ENCODE measurements at places on chromosomes 12 and 14. TPM values are rescaled to one million over a fixed set of nuclear protein-coding genes. Genes with fewer than 3 reads are reported as not detected.

The EMP1 gene
- total RNA-seq: 75.6 TPM

DNA sequence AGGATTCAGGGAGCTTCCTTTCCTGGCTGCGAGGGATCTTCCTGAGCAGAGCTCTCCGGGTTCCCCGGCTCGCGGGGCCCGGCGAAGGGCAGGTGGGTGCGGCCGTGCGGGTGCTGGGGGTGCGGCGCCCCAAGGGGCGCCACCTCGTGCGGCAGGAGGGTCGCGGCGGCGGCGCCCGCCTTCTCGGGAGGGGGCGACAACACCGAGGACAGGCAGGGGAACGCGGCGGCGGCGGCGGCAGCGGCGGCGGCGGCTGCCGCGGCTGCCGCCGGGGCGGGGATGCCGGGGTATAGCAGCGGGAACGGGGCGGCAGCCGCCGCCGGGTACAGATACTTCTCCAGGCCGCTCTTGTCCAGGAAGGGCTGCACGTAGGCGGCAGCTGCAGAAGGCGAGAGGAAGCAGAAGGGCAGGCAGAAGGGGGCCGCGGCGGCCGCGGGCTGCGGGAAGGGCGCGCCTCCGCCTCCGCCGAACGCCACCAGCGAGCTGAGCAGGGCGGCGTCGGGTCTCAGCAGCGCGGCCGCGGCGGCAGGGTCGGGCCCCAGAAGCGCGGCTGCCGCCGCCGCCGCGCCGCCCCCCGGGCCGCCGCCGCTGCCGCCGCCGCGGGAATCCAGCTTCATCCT lies 2.7 kb downstream of the BHLHE41 start:
- DNase-seq: no peak

DNA sequence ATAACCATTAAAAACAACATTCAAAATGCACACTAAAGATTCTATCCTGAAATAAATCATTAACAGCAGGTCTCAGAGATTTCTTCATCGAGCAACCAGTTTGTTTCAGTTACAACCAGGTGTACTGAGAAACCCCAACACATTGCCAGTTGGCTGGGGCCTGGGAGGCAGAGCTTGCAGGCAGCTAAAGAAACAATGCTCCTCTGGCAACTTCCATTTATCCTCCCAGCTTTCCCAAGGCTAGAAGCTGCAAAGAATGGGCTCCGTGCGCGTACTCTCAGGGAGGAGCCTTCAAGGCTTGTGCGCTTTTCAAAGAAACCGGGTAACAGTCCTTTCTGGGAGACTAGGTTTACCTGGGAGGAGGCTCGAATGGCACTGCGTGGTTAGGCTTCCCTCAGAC lies 181.6 kb downstream of the MSRB3 start:
- no peak for DNase-seq

DNA sequence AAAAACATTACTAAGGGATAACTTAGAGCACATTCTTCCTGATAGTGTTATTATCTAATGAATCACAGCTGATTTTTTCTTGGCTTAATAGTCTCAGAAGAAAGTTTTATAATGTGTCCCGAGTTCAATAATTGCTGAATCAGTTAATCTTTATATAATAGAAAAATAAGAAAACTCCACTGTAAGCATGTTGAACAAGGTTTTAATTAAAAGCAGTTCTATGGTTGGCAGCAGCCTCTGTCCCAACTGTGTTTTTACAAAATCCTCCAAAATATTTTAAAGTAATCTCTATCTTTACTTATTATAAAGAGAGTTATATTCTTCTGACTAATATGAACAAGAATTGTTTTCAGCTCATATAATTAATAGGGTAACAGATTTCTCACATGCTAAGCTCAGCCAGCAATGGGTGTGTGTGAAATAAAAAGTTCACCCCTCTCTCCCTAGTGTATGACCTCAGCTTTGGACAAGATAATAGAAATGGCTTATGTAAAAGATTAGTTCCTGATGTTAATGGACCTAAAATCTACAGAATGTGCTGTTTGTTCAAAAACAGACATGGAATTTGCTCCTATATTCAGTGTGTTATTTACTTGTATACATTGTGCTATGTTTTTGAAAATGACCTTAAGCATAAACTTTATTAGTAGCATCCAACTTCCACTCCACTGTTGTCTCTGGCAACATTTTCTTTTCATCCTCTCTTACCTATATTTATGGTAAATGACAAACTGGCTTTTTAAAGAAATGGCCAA lies 67.1 kb upstream of the DCN start:
- peak; percentile 52 for DNase-seq

- DNase-seq: peak; percentile 85
Observed at GRCh38 chr14:75295061-75295461, 16.4 kb downstream of the FOS start.

DNA sequence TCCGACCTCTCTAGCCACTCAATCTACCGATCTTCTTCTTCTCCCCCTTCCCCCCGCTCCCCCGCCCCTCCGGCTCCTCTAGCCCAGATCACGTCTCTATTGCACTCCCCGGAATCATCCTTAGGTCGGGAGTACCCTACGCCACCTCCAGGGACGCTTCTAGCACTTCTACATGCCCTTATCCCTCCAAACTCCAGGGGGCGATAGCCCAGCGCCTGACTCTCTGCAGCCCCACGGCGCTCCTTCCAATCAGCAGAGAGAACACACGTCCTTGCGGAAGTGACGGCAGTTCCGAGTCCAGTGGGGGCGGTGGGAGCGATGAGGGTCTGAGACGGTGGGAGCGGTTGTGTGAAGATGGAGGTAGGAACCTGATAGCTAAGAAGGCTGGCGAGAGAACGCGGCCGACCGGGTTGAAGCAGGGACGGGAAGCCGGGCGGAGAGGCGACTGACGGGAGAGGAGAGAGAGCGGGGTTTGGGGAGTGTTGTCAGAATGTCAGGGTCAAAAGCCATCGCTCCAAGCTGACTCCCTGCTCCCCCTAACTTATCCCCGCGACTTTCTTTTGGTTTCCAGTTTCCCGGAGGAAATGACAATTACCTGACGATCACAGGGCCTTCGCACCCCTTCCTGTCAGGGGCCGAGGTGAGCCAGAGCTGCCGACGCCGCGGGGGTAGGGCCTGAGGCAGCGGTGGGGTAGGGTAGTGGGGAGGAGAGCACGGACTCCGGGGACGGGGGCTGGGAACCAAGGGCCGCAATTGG lies at the start of the genes RAB2B and TOX4:
RAB2B (minus strand) TSS at position 35 of the 757 bp plus-strand sequence. CDS start 87 bp downstream, outside the sequence.
TOX4 (plus strand) TSS at position 271 of the 757 bp plus-strand sequence; CDS start at position 355, 84 bp downstream.
- DNase-seq: peak; percentile 99

GRCh38 chr12:131012279-131013069 lies 58.8 kb downstream of the ADGRD1 start:
- DNase-seq: peak; percentile 19

GRCh38 chr12:9742661-9743060 lies 9.8 kb upstream of the CLECL1 start:
- no peak for DNase-seq

The SGPP1 gene
- 27.4 TPM for total RNA-seq

The BCL11B gene
- not detected for total RNA-seq

DNA sequence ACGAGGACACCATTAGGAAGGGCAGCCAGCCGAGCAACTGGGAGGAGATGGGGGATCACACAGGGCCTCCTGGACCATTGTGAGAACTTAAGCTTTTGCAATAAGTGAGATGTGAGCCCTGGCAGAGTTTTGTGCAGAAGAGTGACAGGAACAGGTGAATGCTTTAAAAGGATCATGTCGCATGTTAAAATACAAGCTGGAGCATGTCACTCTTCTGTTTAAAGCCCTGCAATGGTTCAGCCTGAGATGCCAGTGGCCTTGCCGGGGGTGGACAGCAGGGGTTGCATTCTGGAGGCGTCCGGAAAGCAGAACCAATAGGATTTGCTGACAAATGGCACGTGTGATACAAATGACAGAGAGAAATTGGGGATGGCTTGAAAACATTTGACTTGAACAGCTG lies 137.5 kb upstream of the RFLNA start:
- DNase-seq: no peak

- DNase-seq: peak; percentile 64
Observed at GRCh38 chr14:53368711-53369201, 215.6 kb upstream of the DDHD1 start.

The COX8C gene
- total RNA-seq: not detected

DNA sequence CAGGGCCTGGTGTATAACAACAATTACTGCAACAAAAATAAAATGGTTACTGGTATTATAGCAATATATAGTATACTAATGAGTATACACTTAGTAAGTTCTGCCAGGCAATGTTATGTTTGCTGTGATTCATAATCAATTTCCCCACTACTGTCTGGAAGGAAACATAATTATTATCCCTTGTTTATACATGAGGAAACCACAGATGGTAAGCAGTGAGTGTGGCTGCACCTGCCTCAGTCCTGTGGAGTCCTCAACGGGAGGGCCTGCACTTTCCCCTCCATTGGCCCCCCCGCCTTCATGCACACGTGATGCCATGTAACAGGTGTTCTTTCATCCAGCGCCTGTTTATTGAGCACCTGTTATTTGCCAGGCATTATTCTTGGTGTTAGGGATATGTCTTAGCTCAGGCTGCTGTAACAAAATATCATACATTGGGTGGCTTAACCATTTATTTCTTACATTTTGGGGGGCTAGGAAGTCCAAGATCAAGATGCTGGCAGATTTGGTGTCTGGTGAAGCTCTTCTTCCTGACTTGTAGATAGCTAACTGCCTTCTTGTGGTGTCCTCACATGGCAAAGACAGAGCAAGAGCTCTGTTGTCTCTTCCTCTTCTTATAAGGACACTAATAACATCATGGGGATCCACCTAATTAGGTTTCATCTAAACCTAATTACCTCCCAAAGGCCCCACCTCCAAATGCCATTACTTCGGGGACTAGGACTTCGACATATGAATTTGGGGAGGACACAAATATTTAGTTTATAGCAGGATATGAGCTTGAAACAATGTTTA lies 59.5 kb upstream of the CHGA start:
- DNase-seq: no peak

- DNase-seq: peak; percentile 71
Observed at GRCh38 chr14:64760146-64760755, 56.0 kb downstream of the PLEKHG3 start.

The SERPINA12 gene
- not detected for total RNA-seq

The KLRK1 gene
- total RNA-seq: not detected

GRCh38 chr12:69385038-69385437 lies 25.5 kb downstream of the YEATS4 start:
- no peak for DNase-seq

GRCh38 chr12:50581226-50582184 lies 76.7 kb downstream of the DIP2B start:
- DNase-seq: peak; percentile 36

- DNase-seq: peak; percentile 34
Observed at GRCh38 chr12:116520801-116521471, 38.2 kb upstream of the MAP1LC3B2 start.

DNA sequence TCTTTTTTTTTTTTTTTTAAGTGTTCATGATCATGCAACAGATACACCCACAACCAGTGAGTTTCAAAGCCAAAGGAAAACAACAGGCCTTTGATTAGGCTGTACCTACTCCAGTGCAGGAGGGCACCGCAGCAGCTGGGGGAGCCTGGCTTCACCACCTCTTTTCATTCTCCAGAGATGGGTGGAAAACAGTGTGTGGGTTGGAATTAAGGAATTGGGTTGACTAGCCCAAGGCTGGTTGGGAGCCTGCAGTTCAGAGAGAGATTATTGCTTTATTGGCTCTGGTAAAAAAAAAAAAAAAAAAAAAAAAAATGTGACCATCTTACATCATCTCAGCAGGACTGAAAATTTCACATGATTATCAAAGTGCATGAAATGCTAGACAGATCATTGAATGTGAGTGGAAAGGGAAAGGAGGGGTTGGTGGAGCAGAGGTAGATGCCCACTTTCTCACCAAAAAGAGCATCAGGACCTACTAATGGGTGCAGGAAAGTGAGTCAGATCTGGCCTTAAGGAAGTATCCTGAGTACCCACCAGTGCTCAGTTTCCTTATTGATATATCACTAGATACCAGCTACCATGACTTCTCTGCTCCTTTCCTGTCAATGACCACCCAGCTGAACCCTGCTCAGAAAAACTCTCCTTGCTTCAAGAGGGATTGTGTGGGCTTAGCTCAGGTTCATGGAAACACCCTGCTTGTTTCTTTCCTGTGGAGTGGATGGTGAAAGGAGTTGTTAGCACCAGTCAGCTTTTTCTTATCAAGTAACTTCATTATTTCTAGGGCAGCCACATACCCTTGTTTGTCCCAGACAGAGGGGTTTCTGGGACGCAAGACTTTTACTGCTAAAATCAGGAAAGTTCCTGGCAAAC lies 54.8 kb upstream of the DYRK2 start:
- no peak for DNase-seq

The ADGRD1 gene
- under 0.01 TPM for total RNA-seq

- no peak for DNase-seq
Observed at GRCh38 chr12:64082116-64082515, 140.0 kb downstream of the KICS2 start.

The LRRC10 gene
- total RNA-seq: not detected

DNA sequence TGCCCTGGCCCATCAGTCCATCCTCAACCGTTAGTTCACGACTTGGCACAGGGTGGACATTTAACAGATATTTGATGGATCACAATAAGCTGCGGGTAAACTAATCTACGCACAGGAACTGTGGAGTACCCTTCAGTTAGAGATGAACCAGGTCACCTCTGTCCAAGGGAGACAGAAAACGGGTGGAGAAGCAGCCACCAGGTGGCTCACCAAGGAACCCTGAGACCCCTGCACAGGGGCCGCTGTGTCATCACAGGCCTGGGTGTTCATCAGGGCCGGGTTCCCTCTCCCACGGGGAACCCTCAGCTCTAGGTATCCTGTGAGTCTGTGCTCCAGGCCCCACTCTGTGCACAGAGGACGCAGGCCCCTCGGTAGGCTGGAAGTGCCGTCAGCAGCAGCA lies 122.2 kb downstream of the PIWIL1 start:
- DNase-seq: no peak

The KRT74 gene
- total RNA-seq: not detected

DNA sequence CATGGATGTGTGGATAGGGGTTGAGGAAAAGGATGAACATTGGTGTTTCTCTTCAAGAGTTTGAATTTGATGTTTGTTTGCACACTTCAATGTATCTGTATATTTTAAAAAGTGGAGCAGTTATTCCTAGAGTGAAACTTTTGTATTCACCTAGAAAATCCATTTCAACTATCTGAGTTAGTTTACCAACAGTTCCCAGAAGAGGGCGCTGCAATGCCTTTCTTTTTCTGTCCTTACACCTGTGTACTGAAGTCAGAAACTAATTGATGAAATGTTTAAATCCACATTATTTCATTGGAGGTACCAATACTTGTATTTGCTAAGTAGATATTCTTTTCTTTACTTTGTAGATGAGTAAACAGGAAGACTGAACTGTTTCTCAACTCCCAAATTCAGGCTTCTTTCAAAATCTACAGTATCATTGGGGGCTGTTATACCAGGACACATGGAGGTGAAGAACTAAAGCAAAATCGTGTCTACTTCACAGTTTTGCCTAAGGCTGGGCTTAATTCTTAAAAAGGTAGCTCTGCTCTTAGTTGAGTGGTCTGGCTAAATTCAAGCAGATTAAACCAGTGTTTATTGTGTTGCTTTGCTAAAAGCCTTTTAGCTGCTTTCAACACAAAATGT lies 26.6 kb upstream of the KLRB1 start:
- DNase-seq: peak; percentile 65

- no peak for DNase-seq
Observed at GRCh38 chr14:104515059-104515810, 64.3 kb upstream of the C14orf180 start.

The C14orf39 gene
- total RNA-seq: not detected

DNA sequence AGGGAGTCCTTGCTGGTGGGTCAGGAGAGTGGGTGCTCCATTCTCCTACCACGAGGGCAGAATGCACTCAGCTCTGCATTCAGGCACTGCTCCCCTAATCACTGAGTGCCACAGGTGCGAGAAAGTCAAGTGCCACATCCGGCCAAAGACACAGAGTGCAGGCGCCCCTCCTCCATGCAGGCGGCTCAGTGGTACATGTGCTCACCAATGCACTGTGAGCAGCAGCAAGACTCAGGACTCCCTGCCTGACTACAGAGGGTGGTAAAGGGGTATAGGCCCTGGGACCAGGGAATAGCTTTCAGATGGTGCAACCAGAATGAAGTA lies 32.9 kb downstream of the ZFYVE21 start:
- DNase-seq: no peak
